ENCODE measurements at places on chromosomes 1 and 21. TPM values are rescaled to one million over a fixed set of nuclear protein-coding genes. Genes with fewer than 3 reads are reported as not detected.

AMY2B gene
- total RNA-seq, result 1.2 TPM

MYCL gene
- 2.1 TPM for total RNA-seq

CDC7 gene
- total RNA-seq, result 11.7 TPM

RHCE gene
- total RNA-seq, result not detected

SH2D1B gene
- not detected for total RNA-seq

S100A7 gene
- not detected for total RNA-seq

SPATA45 gene
- not detected for total RNA-seq

SPRR1A gene
- not detected for total RNA-seq

TSPAN1 gene
- total RNA-seq, result 0.37 TPM

LCE1D gene
- total RNA-seq, result not detected

CD1D gene
- total RNA-seq, result not detected

OR2M2 gene
- total RNA-seq, result not detected

AK4 gene
- total RNA-seq, result 5.6 TPM

OR4F29 gene
- not detected for total RNA-seq

KCNE2 gene
- not detected for total RNA-seq

TTLL7 gene
- 4.9 TPM for total RNA-seq

ITLN2 gene
- total RNA-seq, result not detected

PEAR1 gene
- total RNA-seq, result 88.7 TPM

TMPRSS2 gene
- total RNA-seq, result not detected

SLC35F3 gene
- total RNA-seq, result not detected

NECTIN4 gene
- 0.58 TPM for total RNA-seq

PIK3R3 gene
- total RNA-seq, result 14.3 TPM

CACYBP gene
- total RNA-seq, result 173 TPM

LRRC38 gene
- total RNA-seq, result not detected

SYNC gene
- total RNA-seq, result 6.5 TPM

HAO2 gene
- not detected for total RNA-seq

SPATA46 gene
- total RNA-seq, result not detected

MTARC2 gene
- total RNA-seq, result 12.0 TPM

GPR52 gene
- total RNA-seq, result 2.2 TPM

CDC14A gene
- total RNA-seq, result 13.9 TPM

RASSF5 gene
- total RNA-seq, result 0.60 TPM

RGS21 gene
- total RNA-seq, result not detected

CROCC gene
- 27.0 TPM for total RNA-seq

UBE2G2 gene
- 117 TPM for total RNA-seq

BNIPL gene
- total RNA-seq, result 0.42 TPM

SASS6 gene
- 6.5 TPM for total RNA-seq

TOMM40L gene
- total RNA-seq, result 18.7 TPM

FCRL5 gene
- total RNA-seq, result not detected

ODF2L gene
- 74.7 TPM for total RNA-seq

WDR64 gene
- not detected for total RNA-seq

NLRP3 gene
- total RNA-seq, result 0.24 TPM

Measured in endothelial cell of umbilical vein (primary cell).